ENCODE measurements at places on chromosomes 11 and 22.

DNA sequence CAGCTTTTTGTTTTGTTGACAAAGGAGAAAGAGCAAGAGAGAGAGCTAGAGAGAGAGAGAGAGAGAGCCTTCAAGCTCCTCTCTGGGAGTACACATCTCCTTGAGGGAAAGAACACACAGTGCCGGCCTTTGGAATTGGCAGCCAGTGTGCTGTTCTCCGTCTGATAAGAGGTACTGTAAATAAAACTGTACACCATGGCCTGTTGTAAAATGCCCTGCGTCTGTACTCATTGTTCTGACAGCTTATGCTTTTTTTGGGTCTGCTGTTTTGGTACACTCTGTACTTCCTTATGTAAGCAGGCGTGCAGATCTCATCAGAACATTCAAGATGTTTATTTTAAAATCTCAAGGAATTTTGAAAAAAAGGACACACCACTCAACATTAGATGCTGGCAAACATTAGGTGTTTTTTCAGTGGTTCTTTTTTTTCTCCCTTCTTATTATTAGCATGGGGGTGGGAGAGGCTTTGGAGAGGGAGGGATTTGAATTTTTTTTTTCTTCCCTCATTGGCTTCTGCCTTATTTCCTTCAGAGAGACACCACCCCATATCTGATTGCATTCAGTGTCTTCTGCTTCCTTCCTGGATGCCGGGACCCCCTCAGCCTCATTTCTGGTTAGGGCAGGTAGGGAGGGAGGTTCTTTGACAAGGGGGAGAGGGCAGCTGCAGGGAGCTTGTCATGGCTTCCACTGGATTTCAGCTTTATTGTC, 116.8 kb upstream of the NNMT start:
- DNase-seq: no peak

- no peak for DNase-seq
Measured at GRCh38 chr11:121452609-121453150, at the start of gene SORL1-AS1. Gene SORL1-AS1 (minus strand): TSS chr11:121452967.

DNA sequence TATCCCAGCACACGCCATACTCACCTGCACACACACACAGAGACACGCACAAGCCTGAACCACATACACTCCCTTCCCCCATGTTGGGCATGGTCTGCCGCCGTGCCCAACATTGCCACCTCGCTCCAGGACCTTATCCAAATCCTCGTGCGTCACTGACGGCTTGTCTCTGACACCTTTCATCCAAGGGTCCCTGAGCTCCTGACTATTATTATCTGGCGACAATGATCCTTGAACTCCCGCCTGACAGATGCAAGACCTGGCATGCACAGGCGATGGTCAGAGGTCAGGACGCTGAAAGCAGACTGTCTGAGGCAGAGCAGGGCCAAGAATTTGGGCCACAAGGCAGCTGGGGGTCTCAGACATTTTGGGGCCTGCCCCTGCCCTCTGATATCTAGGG, 4.2 kb downstream of the MB start:
- DNase-seq: no peak

DNA sequence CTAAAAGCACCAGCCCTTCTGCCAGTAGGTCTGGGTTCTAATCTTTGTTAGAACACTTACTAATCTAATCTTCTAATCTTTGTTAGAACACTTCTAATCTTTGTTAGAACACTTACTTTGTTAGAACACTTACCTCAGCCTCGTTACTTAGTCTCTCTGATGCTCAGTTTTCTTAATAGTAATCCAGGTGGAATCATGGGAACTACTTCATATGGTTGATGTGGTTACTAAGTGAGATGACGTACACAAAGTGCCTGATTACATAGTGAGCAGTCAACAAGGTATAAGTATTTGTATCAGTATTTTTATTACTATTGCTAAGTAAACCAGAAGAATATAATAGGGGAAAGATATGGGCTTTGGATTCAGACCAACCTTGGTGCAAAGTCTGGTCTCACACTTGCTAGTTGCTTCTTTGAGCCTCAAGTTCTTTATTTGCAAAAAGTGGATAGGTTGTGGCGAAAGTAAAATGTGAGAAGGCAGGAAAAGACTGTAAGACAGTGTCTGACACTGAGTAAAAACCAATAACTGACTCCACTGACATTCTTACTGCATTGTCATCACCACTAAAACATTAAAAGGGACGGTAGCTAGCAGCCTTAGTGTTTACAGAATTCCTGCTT, 83.7 kb downstream of the TRAF6 start:
- no peak for DNase-seq

- no peak for DNase-seq
Measured at GRCh38 chr11:75276686-75277085, 36.1 kb downstream of the TPBGL start.

DNA sequence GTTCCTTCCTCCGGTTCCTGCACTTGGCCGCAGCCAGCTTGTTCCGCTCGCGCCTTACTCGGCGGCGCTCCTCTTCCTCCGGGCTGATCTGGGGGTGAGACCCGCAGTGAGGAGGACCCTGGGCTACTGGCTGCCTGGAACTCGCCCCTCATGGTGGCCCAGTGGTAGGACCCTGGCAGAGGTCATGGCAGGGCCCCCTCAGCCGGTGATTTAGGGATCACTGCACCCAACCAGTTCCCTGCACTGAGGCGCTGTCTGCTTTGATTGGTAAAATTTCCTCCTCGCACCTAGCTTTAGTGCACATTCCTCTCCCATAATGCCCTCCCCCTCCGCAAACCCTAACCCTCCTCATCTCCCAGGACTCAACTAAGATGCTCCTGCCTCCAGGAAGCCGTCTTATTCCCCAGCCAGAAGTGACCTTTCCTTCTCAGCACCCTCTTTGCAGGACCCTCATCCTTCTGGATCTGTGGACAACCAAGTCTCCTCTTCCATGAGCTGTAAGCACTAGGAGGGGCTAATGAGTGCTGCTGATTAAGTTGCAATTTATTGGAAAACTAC, 3.6 kb downstream of the CCDC85B start:
- no peak for DNase-seq

DNA sequence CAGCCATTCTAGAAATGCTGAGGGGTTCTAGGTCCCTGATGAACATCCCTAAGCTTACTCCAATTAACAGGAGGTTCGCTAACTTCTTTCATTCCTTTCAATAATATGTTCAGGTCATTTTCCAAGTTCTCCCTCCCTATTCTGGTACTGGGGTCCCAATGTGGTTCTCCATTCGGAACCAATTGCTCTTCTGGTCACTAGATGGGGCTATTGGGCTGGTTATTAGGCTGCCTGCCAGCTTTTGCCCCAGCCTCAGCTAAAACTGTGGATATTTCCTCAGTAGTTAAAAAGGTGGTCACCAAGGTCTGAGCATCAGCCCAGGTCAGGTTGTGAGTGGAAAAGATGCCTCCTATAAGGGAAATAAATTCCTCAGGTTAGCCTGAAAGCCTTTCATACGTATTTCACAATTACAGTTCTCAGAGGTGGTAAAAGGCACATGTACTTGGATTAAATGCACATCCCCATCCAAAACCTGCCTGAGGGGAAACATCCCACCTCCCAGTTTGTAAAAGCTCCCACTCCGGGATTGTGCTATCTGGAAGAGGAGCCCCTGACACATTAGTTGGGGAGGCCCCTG, 161.1 kb upstream of the CCDC179 start:
- DNase-seq: no peak

DNA sequence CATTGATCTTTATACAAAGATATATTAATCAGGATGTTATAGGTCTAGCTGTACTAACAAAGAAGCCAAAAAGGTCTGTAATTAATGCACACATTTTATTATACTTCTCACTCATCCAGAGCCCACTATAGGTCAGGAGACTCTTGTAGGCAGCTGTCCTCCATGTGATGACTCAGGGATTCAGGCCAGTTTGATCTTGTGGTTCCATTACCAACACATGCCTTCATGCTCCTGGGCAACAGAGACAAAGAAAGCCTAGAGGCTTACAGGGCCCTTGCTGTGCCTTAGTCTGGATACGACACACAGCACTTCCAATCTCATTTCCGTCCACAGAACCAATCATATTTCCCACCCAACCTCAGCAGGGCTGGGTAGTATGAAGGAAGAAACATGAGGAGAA, 150.3 kb upstream of the NCAM1 start:
- no peak for DNase-seq

GRCh38 chr11:115939104-115939730, 435.0 kb upstream of the CADM1 start:
- DNase-seq: no peak

DNA sequence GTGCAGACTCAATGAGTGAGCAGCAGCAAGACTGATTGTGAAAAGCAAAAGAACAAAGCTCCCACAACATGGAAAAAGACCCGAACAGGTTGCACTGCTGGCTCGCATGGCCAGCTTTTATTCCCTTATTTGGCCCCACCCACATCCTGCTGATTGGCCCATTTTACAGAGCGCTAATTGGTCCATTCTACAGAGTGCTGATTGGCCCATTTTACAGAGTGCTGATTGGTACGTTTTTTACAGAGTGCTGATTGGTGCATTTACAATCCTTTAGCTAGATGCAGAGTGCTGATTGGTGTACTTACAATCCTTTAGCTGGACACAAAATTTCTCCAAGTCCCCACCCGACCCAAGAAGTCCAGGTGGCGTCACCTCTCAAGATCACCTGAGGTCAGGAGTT, 15.3 kb upstream of the SLC25A1 start:
- no peak for DNase-seq

- no peak for DNase-seq
Measured at GRCh38 chr22:31508536-31508935, 12.2 kb downstream of the SFI1 start.

- DNase-seq: no peak
Measured at GRCh38 chr11:14253421-14253820, 105.6 kb downstream of the RRAS2 start.
